CD8-positive, alpha-beta memory T cell (primary cell): ENCODE measurements at places on chromosomes 2 and 18. TPM values are rescaled to one million over a fixed set of nuclear protein-coding genes. Genes with fewer than 3 reads are reported as not detected.

Gene ANKRD30B
- not detected for total RNA-seq

Gene KCNIP3
- not detected for total RNA-seq

Gene ALPP
- not detected for total RNA-seq

DNA sequence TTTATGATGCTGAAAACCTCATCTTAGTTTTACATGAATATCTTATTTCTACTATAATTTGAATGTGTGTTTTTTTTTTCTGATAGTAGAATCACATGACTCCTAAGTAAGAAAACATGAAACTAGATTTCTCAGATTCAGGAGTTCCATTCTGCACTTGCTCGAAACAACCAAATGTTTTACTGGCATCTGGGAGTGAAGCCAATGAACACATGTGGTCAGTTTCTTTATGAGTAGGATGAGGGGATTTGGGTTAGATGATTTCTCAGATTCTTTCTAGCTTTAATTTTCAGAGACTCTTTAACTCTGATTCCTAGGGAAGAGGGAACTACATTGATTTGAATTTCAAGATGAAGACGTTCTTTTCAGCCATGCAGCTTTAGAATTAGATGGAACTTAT lies 225.0 kb upstream of the NT5C1B start:
- no peak for DNase-seq

- DNase-seq = no peak
These were observed 17.6 kb downstream of the PMAIP1 start for GRCh38 chr18:59917422-59917821.

DNA sequence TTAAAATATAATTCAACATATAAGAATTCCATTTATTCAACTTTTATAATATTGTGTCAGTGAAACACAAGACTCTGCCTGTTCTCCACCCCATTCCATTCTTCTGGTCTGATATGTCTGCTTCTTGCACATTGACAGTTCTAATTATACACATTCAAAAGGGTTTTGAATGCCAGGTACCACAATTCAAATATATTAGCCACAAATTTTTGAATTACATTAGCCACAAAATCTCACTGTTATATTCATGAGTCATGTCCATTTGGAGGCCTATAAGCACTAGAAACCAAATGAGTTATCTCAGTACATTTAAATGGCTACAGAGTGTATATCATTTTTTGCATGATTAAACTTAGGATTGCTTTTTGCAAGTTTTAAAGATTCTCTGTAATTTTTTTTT lies 72.1 kb downstream of the CCDC150 start:
- no peak for DNase-seq

DNA sequence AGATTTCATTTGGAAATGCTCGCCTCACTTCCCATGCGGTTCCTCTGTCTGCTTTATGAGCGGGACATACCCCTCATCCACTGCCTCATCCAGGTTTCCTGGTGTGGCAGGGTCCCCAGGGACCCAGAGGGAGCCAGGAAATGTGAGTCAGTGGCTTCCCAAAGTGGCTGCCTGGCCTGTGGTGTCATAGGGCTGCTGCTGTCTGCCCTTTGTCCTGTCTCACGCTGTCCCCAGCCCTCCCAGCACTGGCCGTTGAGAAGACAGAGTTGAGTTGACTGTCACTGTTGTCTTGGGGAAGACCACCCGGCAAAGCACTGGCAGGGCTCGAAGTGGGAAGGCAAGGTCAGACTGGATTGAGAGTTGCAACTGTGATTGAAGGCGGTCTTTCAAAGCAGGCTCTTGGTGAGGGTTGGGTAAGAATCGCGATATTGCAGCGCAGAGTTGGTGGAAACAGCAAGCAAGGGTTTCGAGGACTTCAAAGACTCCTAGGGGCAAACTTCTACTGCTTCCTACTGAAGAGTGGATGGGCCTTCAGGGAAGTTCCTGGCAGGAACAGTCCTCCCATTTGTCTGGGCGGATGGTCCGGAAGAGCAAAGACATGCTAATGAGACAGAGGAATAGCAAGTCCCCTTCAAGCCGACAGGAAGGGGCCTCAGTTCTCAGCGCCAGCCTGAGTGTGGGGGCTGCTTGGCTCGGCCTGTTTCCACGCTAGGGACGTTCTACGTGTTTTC lies 33.9 kb downstream of the RAB31 start:
- DNase-seq = no peak

GRCh38 chr2:55720417-55720816 lies 26.8 kb upstream of the PNPT1 start:
- no peak for DNase-seq

- no peak for DNase-seq
These were observed 52.6 kb downstream of the CD28 start for GRCh38 chr2:203758841-203759689.
